ENCODE measurements at places on chromosomes 5 and 9. TPM values are rescaled to one million over a fixed set of nuclear protein-coding genes. Genes with fewer than 3 reads are reported as not detected.

Gene AK8
- 0.89 TPM for total RNA-seq

Gene TAL2
- not detected for total RNA-seq

Gene ACO1
- total RNA-seq = 32.5 TPM

Gene SURF2
- total RNA-seq = 41.1 TPM

Gene SCGB3A1
- total RNA-seq = not detected

Gene CCDC183
- total RNA-seq = 0.10 TPM

Gene SLC38A9
- total RNA-seq = 20.7 TPM

Gene KCNV2
- not detected for total RNA-seq

Gene SLC4A9
- not detected for total RNA-seq

Gene IL9
- total RNA-seq = not detected

Gene ACTBL2
- 0.05 TPM for total RNA-seq

Gene IFNA2
- not detected for total RNA-seq

Gene FAM13B
- total RNA-seq = 12.8 TPM

Gene BAAT
- total RNA-seq = 0.48 TPM

Gene MATR3
- total RNA-seq = 209 TPM

Gene ASB6
- 25.3 TPM for total RNA-seq

Gene NEURL1B
- 2.8 TPM for total RNA-seq

Gene DBH
- total RNA-seq = not detected

Gene SPATA31D4
- total RNA-seq = not detected

Gene ADAMTS12
- 9.1 TPM for total RNA-seq

Gene SPAG8
- total RNA-seq = 0.24 TPM

Gene ZNF462
- total RNA-seq = 5.9 TPM

Gene CARTPT
- not detected for total RNA-seq

Gene NDUFS4
- total RNA-seq = 104 TPM

Gene LCN9
- total RNA-seq = not detected

Gene ARL10
- total RNA-seq = 1.1 TPM

Gene TAF1L
- total RNA-seq = not detected

Gene PCDHA1
- total RNA-seq = 0.10 TPM

Gene IFNA13
- total RNA-seq = not detected

Gene PCDHA9
- not detected for total RNA-seq

Gene TRIP13
- total RNA-seq = 54.3 TPM

Gene PPIC
- total RNA-seq = 16.4 TPM

Gene TICAM2
- total RNA-seq = 1.4 TPM

Gene NR5A1
- 0.05 TPM for total RNA-seq

Gene OTP
- total RNA-seq = 0.08 TPM

Gene TMC1
- 0.05 TPM for total RNA-seq

Gene MAP3K1
- 2.3 TPM for total RNA-seq
